ENCODE measurements at places on chromosomes 3 and 15. TPM values are rescaled to one million over a fixed set of nuclear protein-coding genes. Genes with fewer than 3 reads are reported as not detected.

Gene FILIP1L
- 42.5 TPM for total RNA-seq

Gene KBTBD12
- 2.5 TPM for total RNA-seq

DNA sequence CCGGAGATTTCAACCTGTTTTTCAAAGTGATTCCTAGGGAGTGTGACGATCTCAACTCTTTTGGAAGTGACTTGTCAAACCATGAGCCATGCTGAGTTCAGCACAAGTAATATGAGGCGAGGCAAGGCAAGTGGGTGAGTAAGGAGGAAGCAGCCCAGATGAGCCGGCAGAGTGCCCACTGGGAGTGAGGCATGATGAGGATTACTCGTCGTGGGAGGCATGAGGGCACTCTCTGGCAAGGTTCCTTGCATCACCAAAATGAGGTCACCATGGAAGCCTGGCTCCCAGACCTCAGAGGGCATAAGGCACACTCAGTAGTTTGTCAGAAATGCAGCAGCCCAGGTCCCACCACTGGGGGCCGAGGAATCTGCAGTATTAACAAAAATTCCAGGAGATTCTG is 636.1 kb downstream of the MAGI1 start:
- peaks cover 45% of the 10 kb centered on the region for H3K4me1 ChIP-seq
- no peaks in the 10 kb centered on the region for H3K36me3 ChIP-seq
- no peak overlapping the region for H3K4me3 ChIP-seq
- H3K27me3 ChIP-seq, result no peaks in the 10 kb centered on the region
- H3K27ac ChIP-seq, result peak overlapping the region; percentile 79

- H3K36me3 ChIP-seq, result no peaks in the 10 kb centered on the region
- peak; percentile 84 for DNase-seq
- H3K4me3 ChIP-seq, result no peak overlapping the region
- H3K4me1 ChIP-seq, result peaks cover 38% of the 10 kb centered on the region
- H3K27me3 ChIP-seq, result no peaks in the 10 kb centered on the region
- H3K27ac ChIP-seq, result no peak overlapping the region
Observed at GRCh38 chr3:120561251-120562045, 34.7 kb upstream of the NDUFB4 start.

DNA sequence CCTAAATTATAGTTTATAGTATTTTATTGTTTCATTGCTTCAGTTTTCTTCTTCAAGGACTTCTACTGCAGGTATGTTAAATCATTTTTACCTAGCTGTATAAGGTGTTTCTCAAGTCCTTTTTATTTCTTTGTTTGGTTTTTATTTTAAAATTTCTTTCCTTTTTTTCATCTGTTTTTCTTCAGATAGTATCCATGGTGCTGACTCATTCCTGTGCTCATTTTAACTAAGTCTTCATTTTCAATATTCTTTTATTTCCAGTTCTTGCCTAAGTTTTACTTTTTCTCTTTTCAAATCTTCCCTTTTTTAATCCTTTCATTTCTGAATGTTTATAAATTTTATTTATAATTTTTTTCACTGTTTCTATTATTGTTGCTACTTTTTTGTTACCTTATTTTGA is 42.3 kb upstream of the STIMATE start:
- H3K4me1 ChIP-seq, result no peaks in the 10 kb centered on the region
- H3K27ac ChIP-seq, result no peak overlapping the region
- H3K36me3 ChIP-seq, result no peaks in the 10 kb centered on the region
- DNase-seq, result no peak
